ENCODE measurements at places on chromosomes 1 and 21.

DNA sequence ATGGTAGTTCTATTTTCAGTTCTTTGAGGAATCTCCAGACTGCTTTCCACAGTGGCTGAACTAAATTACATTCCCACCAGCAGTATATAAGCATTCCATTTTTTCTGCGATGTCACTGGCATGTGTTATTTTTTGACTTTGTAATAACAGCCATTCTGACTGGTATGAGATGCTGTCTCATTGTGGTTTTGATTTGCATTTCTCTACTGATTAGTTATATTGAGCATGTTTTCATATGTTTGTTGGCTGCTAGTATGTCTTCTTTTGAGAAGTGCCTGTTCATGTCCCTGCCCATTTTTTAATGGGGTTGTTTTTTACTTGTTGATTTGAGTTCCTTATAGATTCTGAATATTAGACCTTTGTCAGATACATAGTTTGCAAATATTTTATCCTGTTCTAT is 87.9 kb downstream of the RPS6KC1 start:
- no peak for DNase-seq

DNA sequence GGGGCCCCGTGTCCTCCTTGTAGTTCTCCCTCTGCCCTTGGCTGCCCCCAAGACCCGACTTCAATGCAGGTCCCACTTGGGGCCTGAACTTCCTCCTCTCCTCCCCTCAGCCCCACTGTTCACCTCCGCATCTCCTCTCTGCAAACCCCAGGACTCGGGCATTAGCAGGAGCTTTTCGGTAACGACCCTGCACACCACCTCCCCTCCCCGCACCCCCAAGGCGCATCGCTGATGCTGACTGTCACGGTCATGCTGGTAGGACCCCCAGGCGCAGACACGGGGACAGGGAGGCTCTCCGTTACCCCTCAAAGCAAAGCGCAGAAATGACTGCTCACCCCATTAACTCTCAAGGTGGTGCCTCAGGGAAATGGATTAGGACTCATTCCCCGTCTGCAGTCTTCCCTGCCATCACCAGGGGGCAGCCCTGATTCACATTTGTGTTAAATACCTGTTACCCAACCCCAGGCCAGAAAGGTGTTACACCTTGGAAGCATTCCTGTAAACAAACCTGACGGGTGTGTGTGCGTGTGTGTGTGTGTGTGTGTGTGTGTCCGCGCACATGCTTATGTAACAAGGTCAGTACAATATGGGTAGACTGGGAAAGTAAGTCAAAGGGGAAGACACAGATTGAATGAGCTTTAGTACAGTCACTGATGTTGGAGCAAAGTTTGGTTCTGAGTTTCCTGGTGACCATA is 6.4 kb upstream of the GUCA2B start:
- no peak for DNase-seq

- DNase-seq = no peak
These were observed 18.8 kb upstream of the GRIK1 start for GRCh38 chr21:29958551-29958950.

DNA sequence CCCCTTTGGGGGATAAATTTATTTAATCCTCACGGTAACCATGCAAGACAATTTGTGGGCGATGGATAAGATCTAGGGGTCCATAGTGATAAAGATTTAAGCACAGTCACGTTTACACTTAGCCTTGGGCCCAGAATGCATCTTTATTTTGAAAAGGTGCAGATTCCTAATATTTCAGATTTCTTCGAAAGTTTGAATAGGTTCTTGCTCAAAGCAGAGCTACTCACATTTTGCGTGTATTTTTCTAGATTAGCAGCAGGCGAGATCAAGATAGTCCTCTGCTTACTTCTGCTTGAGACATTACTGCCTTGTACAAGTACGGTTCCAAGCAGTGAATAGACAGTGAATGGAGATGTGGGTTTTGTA is 647 bp downstream of the TSEN15 start:
- DNase-seq = no peak

- DNase-seq = no peak
These were observed 158.7 kb downstream of the NCAM2 start for GRCh38 chr21:21156957-21157356.

- no peak for DNase-seq
These were observed 36.5 kb downstream of the DDX20 start for GRCh38 chr1:111792249-111792648.

DNA sequence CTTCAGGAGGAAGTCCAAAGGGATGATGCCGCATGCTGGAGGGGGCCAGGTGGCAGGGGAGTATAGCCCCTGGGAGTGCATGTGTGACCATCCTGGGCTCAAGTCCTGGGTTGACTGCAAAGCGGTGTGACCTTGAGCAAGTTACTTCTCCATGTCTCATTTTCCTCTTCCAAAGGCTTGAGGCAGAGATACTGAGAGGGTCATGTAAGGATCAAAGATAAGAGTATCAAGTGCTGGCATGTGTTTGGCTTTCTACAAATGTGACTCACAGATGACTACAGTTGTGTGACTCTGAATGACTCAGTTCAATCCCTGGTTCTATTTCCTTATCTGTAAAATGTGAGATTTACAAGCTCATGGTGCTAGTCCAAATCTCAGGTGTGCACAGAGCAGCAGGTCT is 26.1 kb downstream of the PROK1 start:
- no peak for DNase-seq

GRCh38 chr1:98783821-98784220 is 122.3 kb downstream of the SNX7 start:
- DNase-seq = no peak

DNA sequence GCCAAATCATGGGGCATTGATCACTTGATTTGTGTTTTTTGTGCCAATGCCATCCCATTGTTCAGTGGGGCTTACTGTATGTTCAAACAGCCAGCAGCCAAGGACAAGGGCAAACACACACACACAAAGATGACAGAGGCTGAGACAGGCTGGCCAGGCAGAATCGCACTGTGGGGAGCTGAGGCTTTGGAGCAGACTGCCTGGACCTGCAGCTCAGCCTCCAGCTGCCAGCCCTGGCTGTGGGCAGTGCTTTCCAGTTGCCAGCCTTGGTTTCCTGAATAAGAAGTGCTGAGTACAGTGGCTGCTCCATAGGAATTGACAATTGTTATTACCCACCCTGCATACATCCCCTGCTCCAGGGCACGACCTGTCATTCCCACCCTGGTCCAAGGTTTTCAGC is 16.9 kb upstream of the PCP4 start:
- DNase-seq = no peak

GRCh38 chr1:209391792-209392191 is 191.7 kb upstream of the CAMK1G start:
- DNase-seq = no peak

DNA sequence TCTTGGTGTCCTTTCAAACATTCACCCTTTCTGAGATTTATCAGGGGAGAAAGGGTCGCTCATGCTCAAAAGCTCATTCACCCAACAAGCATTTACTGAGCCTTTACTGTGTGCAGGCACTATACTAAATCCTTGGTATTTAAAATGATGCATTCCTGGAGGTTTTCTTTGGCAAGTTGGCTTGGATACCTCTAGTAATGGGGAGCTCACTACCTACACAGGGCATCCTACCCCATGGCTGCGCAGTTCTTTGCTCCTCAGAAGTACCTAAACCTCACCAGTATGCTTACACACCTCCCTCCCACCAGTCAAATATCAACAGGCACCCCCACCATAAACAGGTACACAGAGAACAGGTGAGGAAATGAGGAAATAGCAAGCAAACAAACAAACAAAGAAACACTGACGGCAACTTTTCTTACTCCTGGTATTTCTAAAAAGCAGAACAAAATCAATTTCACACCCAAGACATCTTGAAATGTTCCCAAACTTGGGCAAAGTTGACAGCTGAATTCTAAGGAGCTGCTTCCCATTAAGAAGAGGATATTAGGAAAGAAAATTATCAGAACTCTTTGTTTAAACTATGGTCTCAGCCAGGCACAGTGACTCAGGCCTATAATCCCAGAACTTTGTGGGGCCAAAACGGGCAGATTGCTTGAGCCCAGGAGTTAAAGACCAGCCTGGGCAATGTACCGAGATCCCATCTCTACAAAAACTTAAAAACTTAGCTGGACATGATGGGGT is 104.8 kb downstream of the PSMG1 start:
- no peak for DNase-seq

GRCh38 chr1:99662539-99663080 is 16.7 kb downstream of the PALMD start:
- DNase-seq = no peak

GRCh38 chr1:209869291-209870149 is 41.7 kb downstream of the UTP25 start:
- peak; percentile 34 for DNase-seq

- no peak for DNase-seq
These were observed 41.0 kb downstream of the UBASH3A start for GRCh38 chr21:42444745-42445059.

- no peak for DNase-seq
These were observed 233.9 kb downstream of the MRPL39 start for GRCh38 chr21:25373126-25374082.

DNA sequence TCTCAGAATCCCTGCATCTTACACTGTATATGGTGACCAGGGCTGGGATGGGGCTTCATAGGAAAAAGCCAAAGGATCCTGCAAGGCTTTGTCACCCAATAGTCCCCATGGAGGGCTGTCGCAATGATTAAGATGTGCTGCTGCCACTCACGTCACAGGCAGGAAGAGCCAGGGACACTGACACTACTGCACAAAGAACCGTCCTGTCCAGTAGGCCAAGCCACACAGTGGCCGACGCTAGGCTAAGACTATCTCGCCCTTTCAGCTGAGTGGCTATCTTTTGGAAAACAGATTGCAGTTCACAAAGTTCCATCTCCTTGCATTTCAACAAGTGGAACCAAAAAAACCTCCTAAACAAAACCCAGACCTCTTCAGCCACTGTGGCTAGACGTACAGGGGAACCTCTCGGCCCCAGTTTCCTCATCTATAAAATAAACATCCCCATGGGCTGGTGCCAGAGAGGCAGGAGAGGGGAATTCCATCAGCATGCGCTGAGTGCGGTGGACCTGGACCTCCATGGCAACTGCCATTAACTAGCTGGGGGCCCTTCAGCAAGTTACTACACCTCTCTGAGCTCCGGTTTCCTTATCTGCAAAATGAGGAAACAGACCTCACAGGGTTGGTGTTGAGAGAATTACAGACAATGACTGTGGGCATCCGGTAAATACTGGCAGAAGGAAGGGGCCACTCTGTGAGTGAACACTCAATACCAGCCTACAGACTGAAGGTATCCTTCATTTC is 8.7 kb downstream of the CAPZB start:
- no peak for DNase-seq

- no peak for DNase-seq
These were observed 26.4 kb upstream of the LRRC8D start for GRCh38 chr1:89794406-89794805.

DNA sequence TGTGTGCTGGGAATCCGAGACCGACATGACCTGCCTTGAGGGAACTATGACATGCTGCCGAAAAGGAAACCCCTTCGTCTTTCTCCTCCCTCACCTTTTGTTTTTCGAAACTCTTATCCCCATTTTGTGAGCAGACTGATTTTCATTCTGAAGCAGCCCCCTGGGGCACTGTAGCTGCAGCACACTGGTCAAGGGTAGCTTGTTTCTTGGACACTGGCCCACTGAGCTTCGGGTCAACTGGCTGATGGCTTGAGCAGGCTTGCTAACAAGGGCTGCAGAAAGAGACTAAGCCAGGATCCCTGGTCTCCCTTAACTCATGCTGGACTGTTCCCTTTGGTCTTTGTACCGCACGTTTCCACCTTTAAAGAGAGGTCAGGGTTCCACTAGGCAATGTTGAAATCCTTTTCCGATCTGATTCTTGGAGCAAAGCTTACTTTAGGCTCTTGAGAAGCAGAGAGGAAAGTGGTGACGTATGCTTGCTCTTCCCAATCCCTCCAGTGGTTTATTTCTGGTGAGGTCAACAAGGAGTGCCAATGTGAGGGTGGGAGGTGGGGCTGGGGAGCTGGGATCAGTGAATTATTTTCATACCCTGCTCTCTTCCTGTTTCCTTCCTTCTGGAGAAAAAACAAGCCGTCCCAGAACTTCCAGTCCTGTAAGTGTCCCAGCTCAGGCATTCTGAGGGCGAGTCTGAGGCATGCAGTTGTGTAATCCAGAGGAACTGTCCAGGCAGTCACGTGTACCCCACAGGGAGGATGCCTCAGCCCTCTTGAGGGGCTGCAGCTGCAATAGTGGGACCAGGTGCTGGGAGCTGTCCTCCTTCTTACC is 7.6 kb downstream of the CYP4B1 start:
- DNase-seq = no peak

DNA sequence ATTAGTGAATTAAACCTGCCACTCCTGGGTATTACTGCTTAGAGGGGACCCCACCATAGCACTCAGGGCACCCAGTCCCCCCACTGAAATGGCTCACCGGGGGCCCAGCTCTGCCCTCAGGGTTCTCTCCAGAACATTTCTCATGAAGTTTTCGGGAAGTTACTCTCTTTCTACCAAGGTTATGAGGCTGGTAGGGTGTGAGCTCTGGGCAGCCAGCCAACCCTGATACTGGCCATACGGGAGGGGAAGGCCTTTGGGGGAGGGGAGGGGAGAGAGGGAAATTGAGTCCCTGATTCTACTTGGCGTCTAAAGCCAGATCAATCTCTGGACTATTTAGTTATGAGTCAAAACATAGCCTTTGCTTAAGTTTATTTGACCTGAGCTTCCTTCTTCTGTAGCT is 12.9 kb upstream of the PDE9A start:
- no peak for DNase-seq

GRCh38 chr1:242886137-242886536 is 361.6 kb upstream of the PLD5 start:
- DNase-seq = no peak

GRCh38 chr21:46620846-46621245 is 14.6 kb upstream of the PRMT2 start:
- no peak for DNase-seq

DNA sequence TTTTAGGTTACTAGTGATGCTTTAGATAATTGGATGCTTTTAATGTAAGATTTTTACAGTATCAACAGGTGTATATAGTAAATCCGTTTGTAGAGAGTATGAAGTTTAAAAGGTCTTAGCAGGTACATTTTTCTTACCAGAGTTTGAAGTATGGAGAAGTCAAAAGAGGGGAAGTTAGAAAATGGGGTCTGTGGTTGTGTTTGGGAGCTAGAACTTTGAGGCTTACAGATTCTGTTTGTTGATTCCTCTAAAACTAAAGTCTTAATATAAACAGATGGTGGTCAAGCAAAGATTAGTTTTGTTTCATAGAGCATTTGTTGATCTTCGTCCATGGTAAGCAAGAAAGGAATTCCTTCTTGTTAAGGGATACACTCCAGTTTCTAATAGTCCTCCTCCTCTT is 35.8 kb downstream of the CDC42 start:
- DNase-seq = no peak

Measured in femur (tissue), 1 donor.